ENCODE measurements at places on chromosomes 1 and 21.

DNA sequence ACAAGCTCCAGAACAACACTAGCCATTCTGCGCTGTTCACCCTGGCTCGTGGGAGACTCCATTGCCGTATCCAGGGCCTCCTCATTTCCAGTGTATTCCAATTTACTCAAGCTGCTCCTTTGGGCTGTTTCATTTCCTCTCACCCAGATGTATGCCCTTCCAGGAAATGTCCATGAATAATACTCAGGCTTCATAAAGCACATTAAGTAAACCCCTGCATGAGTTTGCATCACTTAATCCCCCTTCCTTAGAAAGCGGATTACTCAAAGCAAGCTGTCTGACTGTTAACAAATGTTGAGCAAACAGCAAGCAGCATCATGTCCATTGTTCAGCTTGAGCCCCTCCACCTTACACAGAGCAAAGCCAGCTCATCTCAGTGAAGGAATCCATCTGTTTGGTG is 403.6 kb upstream of the PBX1 start:
- no peak for DNase-seq

DNA sequence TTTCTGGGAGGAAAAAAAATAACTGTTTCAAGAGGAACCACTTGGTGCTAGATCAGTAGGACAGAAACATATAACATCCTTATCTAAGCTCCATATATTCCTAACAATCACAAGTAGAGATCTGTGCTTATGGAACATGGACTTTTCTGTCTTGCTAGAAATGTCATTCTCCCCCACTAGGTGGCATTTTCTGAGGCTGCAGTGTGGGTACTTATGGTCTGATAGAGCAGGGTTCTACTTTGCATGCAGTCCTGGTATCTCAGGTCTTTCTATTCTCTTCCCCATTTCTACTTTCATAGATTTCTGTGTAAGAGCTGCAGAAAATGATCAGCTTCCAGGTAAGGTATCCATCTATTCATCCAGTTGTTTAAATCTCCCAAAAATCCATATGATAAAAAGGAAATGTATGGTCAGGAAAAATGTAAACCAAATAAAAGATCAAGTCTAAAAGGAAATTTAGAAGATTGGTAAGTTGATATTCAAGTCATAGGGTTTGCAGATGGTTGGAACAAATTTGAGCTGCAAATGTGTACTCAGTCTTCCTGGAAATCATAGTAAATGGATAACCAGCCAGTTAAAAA is 1.5 kb downstream of the ZNF684 start:
- no peak for DNase-seq

- DNase-seq, result no peak
Observed at GRCh38 chr1:33155877-33156538, 25.8 kb downstream of the TRIM62 start.

GRCh38 chr1:29633771-29634170 is 397.4 kb downstream of the PTPRU start:
- DNase-seq, result no peak

- no peak for DNase-seq
Observed at GRCh38 chr1:207025146-207025880, 7.2 kb downstream of the C1orf116 start.

DNA sequence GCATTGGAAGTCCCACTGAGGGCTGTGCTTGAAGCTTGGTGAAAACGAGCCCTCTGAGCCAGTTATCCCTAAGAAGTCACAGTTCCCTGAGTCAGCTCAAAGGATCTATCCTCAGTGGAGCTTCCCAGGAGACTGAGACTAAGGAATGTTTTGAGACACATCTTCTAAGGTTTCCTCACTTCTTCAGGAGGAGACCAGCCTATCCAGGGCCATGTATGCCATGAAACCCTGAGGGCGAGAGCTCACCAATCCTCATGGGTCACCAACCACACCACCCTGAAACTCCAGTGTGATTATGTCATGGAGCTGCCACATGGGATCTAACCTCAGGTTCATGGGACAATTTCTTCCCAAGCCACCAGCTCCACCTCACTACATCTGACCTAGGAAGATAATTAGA is 7.6 kb upstream of the TIE1 start:
- no peak for DNase-seq

DNA sequence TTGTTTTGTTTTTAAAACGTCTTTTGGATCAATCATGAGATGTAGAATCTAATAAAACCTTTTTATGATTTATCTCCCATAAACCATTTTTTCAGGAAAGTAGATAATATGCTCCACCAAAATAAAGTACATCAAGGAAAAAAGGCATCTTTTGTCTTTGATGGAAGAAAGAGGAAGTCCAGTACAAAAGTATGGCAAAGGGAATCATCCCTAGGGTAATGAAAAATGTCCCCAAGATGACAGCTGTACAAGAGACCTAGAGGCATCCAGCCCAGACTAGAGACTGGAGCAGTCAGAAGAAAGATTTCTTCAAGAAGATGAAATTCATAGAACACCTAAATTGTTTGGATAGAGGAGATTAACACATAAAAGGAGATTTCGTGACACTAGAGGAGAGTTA is 32.3 kb upstream of the GFI1 start:
- no peak for DNase-seq

- no peak for DNase-seq
Observed at GRCh38 chr1:158818975-158819431, 12.1 kb upstream of the MNDA start.

- DNase-seq, result no peak
Observed at GRCh38 chr1:184424157-184424556, 37.3 kb downstream of the C1orf21 start.

DNA sequence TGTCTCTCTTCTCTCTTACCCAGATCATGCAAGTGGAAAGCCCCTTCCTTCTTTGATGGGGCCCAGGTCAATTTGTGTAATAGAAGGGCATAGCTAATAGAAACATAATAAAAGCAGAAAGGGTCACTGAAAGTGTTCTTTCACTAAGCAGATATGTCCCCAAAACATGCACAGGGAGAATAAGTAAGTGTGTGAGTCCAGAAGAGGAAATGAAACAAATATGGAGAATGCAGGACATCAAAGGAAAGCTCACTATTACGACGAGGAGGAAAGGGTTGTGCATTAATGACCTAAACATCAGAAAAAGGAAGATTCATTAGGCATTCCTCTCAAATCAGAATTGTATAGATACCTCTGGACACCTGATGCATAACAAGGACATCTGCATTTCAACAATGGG is 81.4 kb upstream of the SMYD2 start:
- DNase-seq, result no peak

GRCh38 chr21:42148584-42148983 is 70.4 kb upstream of the ABCG1 start:
- no peak for DNase-seq

DNA sequence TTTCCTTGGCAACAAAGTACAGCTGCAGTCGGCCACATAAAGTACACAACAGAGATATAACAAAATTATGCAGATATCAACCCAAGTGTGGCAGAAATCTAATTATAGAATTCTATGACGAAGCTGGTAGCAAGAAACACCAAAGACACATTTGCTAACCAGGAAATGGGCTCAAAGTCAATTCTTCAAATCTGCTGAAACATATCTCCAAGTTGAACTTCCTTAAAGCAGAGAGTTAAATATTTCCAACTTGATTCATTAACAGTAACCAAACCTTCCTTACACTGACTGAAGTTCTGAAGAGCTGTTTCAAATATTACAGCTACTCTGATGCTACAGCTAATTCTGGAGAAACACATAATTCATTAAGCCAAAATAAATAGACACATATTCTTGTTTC is 67.6 kb upstream of the SDC3 start:
- no peak for DNase-seq

GRCh38 chr1:214379236-214379970 is 98.4 kb downstream of the SMYD2 start:
- DNase-seq, result no peak

GRCh38 chr21:38439426-38439825 is 58.9 kb downstream of the ERG start:
- no peak for DNase-seq

- DNase-seq, result no peak
Observed at GRCh38 chr1:232704694-232705680, 75.1 kb upstream of the SIPA1L2 start.

DNA sequence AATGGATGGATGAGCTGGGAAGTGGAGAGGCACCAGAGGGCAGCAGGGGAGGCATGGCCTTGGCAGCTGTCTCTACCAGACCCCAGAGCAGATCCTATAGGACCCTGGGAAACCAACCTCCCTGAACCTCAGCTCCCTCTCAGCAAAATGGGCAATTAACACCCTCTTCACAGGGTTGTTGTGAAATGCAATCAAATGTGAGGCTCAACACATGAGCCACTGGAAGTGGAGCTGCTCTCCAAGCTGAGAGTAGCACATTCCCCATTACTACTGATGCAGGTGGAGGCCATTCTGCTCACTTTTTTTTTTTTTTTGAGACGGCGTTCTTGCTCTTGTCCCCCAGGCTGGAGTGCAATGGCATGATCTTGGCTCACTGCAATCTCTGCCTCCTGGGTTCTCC is 6.5 kb upstream of the SYNC start:
- DNase-seq, result no peak

DNA sequence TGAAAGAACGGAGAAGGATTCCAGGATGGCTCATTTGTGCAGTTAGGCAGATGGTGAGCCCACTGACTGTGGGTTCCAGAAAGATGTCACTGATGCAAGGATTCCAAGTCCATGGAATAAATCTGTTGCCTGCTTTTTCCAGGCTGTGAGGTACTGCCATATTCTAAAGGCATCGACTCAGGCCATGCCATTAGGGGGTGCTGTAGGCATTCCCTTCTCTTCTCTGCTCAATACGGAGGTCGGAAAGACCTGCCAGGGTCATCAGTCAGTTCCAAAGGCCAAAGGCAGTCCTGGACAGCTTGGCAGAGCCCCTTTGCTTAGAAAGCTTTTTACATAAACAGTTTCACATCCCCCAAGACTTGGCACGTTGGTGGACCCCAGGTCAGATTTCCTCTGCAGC is 31.7 kb upstream of the TMEM125 start:
- no peak for DNase-seq

DNA sequence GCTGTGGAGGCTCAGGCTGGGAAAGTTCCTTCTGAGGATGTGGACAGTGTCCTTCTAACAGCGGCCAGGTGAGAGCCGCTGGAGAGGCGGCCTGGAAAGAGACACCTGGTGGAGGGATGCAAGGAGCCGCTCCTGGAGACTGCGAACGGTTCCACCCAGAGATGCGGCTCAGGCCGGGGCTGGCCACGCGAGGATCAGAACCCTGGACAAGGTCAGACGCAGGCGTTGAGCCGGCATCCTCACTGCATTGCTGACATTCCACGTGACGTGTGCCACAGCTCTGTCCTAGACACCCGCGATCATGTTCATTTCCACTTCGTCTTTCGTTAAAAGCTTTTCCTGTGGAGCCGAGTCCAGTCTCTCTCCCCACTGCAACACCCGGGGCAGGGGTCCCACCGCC is 28.8 kb downstream of the CFAP74 start:
- no peak for DNase-seq

DNA sequence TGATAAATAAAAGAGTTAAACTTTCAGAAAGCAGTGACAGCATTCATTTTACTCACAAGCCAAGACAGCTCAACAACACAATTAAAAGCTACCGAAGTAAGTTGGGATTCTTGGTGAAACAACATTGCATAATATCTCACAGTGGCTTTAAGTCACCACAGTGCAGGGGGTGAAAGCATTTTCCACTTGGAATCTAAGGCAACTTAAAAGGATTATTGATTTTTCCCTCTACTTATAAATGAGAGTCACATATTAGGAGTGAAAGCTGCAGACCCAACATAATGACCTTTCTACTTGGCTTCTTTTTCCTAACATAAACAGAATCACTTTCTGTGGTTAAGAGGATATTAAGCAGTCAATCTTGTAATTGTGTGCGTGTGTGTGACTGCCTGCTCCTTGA is 536.6 kb upstream of the CXADR start:
- DNase-seq, result no peak

DNA sequence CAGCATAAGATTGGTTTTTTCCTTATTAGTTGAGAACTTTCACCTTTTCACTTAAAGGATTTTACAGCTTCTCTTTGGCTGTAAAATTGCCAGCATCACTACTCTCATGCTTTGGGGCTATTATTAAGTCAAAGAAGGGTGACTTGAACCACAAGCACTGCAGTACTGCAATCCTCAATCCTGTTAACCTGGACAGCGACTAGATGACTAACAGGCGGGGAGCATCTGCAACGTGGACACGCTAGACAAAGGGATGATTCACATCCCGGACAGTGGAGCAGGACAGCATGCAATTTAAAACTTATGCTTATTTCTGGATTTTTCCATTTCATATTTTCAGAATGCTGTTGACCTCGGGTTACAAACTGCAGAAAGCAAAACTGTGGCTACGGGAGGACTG is 8.1 kb downstream of the ARV1 start:
- DNase-seq, result no peak

- no peak for DNase-seq
Observed at GRCh38 chr21:46018615-46019014, 37.0 kb downstream of the COL6A1 start.

- DNase-seq, result no peak
Observed at GRCh38 chr21:33964706-33965325, 49.2 kb upstream of the ATP5PO start.

DNA sequence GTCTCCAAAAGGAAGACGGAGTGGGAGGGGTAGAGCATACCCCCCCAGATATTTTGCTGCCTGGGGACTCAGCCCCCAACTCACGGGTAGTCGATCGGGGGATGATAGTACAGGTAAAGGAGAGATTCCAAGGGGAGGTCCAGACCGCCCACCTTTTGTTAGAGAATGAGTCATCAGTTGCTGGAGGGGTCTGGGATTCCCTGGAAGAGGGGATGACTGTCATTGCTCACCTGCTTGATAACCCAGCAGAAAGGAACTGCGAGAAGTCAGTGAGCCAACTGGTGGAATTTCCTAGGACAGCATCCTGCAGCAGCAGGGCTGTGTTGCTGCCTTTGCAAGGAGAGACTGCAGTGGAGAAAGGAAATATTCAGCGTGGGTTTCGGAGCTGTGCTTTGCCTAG is 64.4 kb downstream of the MACF1 start:
- no peak for DNase-seq

All from stimulated activated CD8-positive, alpha-beta memory T cell treated with anti-CD3 and anti-CD28 coated beads, Interleukin-4, amount 100 ng/mL, for 1 hour (primary cell).